ENCODE measurements at places on chromosomes 7 and 10.

- no peak for DNase-seq
These were observed 193.4 kb upstream of the STEAP4 start for GRCh38 chr7:88500131-88500530.

- no peak for DNase-seq
These were observed 55.7 kb downstream of the ADK start for GRCh38 chr10:74206746-74207145.

GRCh38 chr10:5159126-5159525 lies 25.8 kb downstream of the AKR1C8 start:
- DNase-seq: no peak

DNA sequence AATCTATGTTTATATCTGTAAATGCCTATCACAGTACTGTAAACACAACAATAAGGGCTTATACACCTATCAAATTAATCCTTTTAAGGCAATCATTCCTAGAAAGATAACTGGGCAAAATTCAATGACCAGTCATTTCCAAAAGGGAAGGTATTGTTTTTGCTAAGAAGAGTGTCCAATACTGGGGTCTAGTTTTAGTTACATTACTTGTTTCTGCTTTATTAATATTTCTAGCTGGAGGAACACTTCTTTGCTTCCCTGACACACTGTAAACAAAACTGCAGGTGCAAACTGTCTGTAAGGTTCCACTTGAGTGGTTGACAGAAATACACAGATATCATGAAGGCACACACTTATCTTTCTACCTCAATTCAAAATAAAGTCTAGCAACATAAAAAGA lies 84.2 kb upstream of the FAM133B start:
- no peak for DNase-seq

DNA sequence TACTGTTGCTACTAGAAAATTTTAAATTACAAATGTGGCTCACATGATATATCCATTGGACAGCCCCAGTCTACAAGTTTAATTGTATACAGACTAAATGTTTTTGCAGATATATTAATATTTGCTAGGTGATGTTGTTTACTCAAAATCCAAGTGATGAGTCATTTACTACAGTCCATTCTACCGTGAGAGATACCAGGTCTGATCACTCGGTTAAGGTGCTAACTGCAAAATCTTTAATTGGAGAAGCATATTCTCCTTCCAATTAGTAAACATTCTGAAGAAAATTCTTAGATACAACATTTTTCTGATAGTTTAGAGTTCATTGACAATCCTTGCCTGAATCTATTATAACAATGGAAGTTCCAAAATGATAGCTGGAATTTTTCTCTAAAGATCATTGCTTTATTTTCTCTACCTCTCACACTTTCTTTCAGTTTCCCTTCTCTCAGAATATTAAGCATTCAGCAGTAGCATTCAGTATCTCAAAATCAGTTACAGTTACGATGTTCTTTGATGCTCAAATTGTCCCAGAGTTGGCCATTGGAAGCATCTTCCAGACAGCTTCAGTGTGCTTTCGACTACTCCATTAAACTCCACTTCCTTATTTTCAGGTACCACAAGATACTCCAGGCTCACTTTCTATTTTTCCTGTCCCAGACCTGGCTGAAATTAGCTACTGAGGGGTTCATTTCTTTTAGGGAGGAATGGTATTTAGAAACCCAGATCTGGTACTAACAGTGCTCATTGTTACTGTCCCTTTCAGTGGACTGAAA lies 2.3 kb downstream of the ABCB1 start:
- no peak for DNase-seq

- no peak for DNase-seq
These were observed 73.3 kb upstream of the NKX6-2 start for GRCh38 chr10:132859084-132859855.

DNA sequence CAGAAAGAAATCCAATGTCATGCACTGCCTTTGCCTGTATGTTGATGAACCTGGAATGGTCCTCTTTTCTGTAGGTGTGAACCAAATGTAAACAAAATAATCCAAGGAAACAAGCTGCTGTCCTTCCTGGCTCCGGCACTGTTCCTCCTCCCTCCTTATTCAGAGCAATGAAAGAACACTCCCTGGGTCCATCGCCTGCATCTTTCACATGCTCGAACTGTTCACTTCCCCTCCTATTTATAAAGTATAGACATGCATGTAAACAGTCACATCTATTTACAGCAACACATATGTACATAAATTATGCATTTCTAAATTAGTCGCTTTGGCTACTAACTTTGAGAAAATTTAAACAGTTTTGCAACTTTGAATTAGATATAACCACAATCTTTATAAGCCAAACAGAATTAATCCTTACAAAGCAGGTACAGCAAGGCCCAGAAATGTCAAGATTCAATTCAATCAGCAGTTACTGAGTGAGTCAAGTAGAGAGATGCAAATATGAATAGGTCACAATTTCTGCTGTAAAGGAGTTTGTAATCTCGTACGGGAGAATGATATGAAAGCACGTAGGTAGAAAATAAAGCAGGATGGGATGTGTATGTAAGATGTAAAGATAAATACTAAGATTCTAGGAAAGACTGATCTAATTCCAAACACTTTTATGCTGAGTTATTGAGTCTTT lies 162.6 kb downstream of the PIP4K2A start:
- DNase-seq: no peak

DNA sequence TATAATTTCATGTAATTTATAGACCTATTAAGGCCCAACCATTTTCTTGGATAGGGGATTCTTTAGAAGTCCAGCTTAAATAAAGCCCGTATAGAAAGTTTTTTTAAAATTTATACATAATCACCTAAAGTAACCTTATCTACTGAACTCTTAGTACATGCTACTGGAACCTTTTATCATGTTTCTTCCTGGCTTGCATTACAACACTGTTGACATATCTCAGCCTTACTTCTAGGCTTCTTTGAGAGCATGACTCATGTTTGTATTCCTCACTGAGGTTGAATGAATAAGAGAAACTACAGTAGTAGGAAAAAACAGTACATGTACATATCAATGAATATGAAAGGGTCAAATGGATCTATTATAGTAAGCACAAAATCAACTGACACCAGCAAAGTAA lies 8.2 kb upstream of the MAGI2 start:
- DNase-seq: no peak

DNA sequence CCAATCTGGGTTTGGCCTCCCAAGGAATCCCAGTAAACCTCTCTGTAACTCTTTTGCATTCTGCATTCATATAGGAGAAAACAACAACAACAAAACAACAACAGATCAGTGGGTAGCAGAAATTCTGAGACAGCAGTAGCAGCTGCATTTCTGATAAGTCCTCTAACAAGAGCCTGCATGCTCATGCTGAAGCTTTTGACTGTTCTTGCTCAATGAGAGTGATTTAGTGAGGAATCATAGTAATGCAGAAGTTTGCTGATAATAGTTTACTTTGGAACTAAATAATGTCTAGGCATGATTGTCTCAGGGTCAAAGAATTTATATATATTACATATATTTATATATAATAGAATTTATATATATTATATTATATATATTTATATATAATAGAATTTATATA lies 35.2 kb downstream of the BMPER start:
- DNase-seq: no peak

DNA sequence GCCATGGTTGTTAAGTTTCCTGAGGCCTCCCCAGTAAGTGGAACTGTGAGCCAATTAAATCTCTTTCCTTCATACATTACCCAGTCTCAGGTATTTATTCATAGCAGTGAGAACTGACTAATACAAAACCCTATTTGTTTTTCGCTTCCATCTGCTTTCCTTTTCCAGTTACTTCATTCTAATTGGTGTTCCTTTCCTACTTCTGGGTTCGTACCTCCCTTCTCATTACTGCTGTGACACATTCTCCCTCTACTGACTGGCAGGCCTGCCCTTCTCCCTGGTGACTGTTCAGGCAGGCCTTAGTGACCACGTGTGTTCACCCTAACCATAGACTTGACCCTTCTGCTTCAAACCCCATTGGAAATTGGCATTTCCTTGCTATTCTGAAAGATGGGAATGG lies 37.7 kb downstream of the MTURN start:
- no peak for DNase-seq

- no peak for DNase-seq
These were observed 49.4 kb downstream of the FAM171A1 start for GRCh38 chr10:15321431-15322341.

- DNase-seq: no peak
These were observed 596.7 kb upstream of the LRRTM3 start for GRCh38 chr10:66329147-66329546.

Measured in stimulated activated CD4-positive, alpha-beta T cell treated with anti-CD3 and anti-CD28 coated beads, Interleukin-1b, Interleukin-23, amount 100 ng/mL, for 1 hour (primary cell).